GM12878 (cell line): ENCODE measurements at places on chromosomes 7 and 10. TPM values are rescaled to one million over a fixed set of nuclear protein-coding genes. Genes with fewer than 3 reads are reported as not detected.

GRCh38 chr7:3233301-3233700, 67.8 kb upstream of the SDK1 start:
- no peak for DNase-seq

GRCh38 chr10:112333452-112333851, 40.5 kb upstream of the ACSL5 start:
- DNase-seq = no peak

DNA sequence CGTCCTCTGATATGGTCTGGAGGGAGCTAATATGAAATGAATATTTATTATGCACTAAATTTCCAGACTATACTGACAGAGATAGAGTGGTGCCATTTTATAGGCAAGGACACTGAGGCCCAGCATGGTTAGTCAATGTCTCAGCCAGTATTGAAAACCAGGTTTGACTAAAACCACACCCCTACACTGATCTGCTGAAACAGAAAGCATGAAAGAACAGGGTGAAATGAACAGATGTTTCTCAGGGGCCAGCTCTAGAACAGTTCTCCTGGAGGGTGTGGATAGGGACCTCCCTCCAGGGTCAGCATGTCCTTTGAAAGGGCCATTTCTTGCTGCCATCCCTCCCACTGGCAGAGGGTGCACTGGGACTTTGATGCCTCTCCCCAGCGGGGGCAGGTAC, 700.5 kb downstream of the GRID1 start:
- no peak for DNase-seq

Gene WNT8B
- not detected in 2 replicates for total RNA-seq

Gene CYP2W1
- not detected in 2 replicates for total RNA-seq

- DNase-seq = no peak
These were observed 16.8 kb upstream of the KIF20B start for GRCh38 chr10:89684604-89685003.
